Hematopoietic multipotent progenitor cell treated with erythropoietin and hydrocortisone succinate and interleukin-3 and kit ligand, for 4 days (in vitro differentiated cells): ENCODE measurements at places on chromosomes 12 and 14.

DNA sequence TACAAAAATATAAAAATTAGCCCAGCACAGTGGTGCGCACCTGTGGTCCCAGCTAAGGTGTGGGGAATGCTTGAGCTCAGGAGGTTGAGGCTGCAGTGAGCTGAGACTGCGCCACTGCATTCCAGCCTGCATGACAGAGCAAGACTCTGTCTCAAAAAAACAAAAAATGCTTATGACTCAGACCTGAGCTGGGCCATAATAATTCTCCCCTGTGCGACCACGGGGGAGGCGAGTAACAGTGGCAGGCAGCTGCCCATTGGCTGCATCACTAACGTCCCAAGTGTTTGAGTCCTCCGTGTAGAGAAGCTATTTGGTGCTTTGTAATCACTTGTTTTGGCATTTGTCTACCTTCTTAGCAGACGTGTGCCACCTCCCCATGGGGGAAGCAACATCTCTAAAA, 24.9 kb downstream of the PSMC1 start:
- DNase-seq = no peak

GRCh38 chr14:78005325-78005724, 164.8 kb upstream of the NRXN3 start:
- DNase-seq = peak; percentile 91

GRCh38 chr12:52434081-52434733, at the start of gene KRT75:
Gene KRT75, minus strand, starts transcription at chr12:52434371. Its CDS starts 67 bp downstream, at chr12:52434304.
- no peak for DNase-seq

- DNase-seq = no peak
Observed at GRCh38 chr14:62209287-62209899, 447.2 kb downstream of the SNAPC1 start.

DNA sequence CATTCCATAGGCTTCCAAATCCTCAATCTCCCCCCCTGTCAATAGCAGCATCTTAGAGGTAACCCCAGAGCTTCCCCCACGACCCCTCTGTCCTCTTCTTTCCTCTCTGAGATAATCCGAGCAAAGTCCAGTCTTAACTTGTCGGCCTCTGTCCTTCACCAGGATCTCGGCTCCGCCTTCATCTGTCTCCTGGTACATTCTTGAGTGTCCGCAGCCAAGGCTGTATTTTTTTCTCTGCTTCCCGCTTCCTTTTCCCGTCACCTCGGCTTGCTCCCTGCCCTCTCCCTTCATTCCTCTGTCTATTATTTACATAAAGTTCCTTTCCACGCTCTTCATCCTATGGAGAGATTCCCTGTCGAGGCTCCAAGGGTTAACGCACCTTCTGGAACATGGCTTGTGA, 153.9 kb upstream of the GSC start:
- no peak for DNase-seq

DNA sequence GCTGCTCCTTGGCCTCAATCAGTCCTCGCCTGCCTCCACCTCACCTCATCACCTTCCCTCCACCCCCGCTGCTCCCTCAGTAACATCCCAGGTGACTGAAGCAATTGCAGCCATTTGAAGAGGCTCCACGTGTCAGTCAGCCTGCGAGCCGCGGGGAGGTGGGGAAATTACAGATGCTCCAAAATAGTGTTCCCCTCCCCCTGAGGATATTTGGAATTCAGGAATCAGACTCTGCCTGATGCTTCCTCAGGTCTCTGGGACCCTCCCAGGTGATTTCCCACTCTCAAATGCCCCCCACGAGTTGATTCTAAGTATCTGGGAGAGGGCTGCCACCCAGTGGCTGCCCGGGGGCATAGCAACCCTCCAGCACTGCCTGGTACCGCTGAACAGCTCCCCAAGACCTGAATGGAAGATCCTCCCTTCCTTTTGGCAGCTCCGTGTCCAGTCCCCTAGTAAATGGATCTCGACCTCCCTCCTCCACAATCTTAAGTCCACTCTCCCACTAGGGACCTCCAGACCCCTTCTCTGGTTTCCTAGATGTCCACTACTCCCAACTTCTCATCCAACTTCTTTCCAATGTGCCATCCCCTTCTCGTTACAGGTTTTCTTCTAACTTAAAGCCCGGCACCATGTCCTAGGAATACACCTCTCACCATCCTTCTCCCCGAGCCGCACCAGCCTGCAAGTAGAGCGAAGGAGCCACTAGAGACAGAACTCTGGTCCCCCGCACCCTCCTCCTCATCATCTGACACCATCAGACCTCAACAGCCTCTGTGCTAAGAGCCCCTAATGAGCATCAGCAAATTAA, 1.4 kb upstream of the ASIC1 start:
- peak; percentile 77 for DNase-seq

GRCh38 chr12:46267825-46268582, 839 bp downstream of the SLC38A1 start:
- no peak for DNase-seq

GRCh38 chr14:74824997-74825396, 50.9 kb downstream of the PROX2 start:
- no peak for DNase-seq

- DNase-seq = peak; percentile 49
Observed at GRCh38 chr12:67515679-67516340, 132.7 kb upstream of the DYRK2 start.

- peak; percentile 72 for DNase-seq
Observed at GRCh38 chr12:116141110-116141832, 136.2 kb downstream of the MED13L start.

- peak; percentile 45 for DNase-seq
Observed at GRCh38 chr12:108597559-108598471, at the start of gene TMEM119. Gene TMEM119, minus strand, starts transcription at chr12:108598084. Its CDS starts 5,701 bp downstream, at chr12:108592383.

- DNase-seq = no peak
Observed at GRCh38 chr12:71447691-71448132, 8.1 kb downstream of the LGR5 start.

DNA sequence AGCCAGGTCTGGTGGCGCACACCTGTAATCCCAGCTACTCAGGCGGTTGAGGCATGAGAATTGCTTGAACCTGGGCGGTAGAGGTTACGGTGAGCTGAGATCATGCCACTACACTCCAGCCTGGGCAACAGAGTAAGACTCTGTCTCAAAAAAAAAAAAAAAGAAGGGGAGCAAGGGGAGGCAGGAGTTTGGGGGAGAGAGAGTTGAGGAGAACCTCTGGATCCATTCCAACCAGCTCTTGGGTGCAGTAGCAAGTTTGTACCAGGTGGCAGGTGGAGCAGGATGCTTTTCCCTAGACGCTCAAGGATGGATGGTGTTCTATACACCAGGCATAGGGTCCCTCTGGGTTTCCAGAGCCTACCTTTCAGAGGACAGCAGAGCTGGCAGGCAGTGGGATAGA, 1.9 kb downstream of the NFE2 start:
- DNase-seq = peak; percentile 75

GRCh38 chr12:120327593-120327992, at the start of gene PLA2G1B:
Gene PLA2G1B, minus strand, starts transcription at chr12:120327779. Its CDS starts 26 bp downstream, at chr12:120327753.
- DNase-seq = no peak

- DNase-seq = peak; percentile 27
Observed at GRCh38 chr12:94037444-94037843, 110.9 kb upstream of the PLXNC1 start.

GRCh38 chr12:109513051-109513450, 35.6 kb downstream of the UBE3B start:
- no peak for DNase-seq

GRCh38 chr12:119207063-119207560, 28.4 kb downstream of the HSPB8 start:
- DNase-seq = no peak

DNA sequence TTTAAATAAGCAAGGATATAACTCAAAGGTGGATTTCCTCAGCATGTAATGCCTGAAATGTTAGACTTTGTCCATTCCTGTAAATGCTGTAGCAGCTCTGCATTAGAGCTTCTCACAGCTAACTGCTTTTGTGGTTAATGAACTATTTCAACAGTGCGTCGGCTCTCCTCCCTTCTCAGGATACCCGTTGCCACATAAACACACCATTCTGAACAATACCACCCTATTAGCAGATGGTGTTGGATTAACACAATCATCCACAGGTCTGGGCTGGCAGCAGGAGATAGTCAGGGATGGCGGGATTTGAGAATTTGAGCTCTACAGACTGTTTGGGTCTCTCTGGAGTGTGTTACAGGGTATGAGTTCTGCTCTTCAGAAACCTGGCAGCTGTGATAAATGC, 33.5 kb upstream of the C12orf42 start:
- no peak for DNase-seq

DNA sequence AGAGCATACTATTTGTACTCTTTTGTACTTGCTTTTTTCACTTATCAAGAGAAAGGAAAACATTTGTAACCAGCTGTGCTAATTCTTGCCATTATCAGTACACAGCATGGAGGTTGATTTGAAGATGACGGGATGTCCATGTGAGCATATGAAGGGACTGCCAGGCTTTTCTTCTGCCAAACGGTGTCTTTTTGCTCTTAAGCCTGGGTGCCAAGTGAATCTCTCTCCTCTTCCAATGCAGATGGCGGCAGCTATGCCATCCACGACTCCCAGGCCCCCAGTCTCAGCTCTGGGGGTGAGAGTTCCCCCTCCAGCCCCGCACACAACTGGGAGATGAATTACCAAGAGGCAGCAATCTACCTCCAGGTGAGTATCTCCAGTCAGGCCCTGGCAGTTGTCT, 38.9 kb downstream of the TPCN1 start:
- peak; percentile 44 for DNase-seq

DNA sequence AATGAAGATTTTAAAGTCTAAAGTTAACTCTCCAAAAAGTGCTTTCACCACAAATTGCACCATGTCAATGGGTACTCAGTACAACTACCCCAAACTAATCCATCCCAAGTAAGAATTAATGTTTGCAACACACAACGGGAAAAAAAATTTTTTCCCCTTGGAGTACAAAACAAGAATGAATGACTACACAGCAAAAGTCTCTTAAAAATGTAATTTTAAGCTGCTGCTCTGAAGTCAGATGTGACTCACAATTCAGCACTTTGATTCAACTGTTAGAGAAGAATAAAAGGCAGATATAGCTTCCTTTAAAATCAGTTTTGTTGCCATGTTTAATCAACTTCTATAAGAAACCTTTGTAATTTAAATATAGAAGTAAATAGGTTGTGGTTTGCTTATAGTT, 42.5 kb upstream of the VPS33A start:
- no peak for DNase-seq

GRCh38 chr14:93972618-93973205, 3.7 kb downstream of the ASB2 start:
- DNase-seq = no peak

DNA sequence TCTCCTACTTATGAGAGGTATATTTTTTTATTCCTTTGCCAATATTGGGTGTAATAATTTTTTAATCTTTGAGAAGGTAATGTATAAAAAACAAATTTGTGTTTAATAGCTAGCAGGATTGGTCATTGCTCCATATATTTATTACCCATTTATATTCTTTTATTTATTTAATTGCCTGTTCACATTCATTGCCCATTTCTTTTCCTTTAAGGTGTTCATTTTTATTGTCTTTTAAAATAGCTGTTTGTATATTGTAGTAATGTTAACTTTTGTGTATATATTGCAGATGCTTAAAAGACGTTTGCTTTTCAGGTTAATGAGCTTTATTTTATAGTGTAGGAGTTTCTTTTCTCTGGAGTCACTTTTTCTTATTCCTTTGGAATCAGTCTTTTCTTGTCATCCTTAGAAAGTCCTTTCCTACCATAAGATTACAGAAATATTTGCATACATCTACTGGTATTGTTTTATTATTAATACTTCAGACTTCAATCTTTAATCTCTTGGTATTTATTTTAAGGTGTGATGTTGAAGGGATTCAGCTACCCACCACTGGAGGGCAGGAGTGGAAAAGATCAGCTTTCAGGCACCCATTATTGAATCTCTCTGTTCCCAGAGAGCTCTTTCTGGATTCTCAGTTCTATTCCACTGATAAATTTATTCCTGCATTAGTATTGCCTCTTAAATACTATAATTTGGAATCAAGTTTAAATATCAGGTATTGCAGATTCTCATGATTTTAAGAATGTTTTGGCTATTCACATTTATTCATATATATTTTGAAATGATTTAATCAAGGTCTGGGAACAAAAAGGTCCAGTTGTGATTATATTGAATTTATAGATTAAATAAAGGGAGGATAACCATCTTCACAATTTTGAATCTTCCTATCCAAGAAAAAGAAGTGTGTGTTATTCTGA, 17.3 kb downstream of the PPM1A start:
- peak; percentile 55 for DNase-seq

DNA sequence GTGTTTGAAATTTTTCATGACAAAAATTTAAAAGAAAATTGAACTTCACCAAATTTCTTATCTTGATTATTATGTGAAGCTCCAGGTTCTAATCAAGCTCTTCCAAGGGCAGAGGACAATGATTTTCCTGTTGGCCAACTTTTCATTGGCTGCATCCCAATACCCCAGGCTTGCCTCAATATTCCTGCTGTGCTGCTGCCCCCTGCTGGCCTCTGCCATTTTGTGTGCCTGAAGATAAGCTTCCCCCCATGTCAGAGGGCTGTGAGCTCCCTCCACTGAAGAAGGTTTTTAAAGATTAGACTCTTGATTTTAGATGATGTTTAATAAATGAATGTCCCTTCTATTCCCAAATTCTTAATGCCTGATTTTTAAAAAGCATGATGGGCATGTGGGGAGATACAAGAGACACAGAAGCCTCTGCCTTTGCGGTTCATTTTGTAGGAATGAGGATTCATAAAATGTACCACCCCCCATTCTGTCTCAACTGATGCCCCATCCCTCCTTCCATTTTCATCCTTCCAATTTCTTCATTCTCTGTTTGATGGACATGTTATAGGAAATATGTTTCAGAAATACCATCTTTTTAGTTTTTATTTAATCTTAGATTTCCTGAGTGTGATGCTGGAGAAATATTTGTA, 76.7 kb upstream of the RGS6 start:
- DNase-seq = peak; percentile 78

DNA sequence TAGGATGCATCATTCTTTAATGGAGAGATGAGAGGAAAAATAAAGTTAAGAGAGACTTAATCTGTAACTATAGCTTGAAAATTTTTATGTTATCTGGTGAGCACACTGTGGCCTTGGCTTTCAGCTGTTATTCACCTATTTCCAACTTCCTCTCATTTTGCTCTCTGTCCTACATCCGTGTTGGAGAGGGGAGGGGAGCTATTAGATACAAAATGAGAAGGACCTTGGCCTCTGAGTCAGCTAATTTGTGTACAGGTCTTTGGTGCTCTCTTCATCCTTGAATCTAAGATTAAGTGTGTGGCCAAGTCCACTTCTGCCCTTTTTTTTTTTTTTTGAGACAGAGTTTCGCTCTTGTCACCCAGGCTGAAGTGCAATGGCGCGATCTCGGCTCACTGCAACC, 887 bp upstream of the APOBEC1 start:
- DNase-seq = no peak

DNA sequence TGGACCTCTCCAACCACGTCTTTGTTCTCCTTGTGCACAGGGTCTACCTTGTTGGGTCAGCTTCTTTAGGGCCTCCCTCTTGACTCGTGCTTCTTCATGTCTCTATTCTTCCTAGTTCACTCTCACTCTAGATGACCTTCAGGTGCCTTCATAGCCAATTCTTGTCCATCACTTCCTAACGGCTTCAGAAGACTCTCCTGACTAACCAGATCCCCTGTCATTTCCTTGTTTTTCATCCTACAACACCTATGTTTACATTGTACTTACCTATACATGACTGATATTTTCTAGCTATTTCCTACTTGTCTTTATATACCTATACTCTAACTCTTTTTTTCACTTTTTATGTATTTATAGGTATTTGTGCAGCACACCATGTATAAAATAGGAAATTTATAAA, 117.1 kb downstream of the RPS6KA5 start:
- no peak for DNase-seq
